COR-L47 (cell line): ENCODE measurements at places on chromosomes 11 and 22.

GRCh38 chr11:133638921-133639320, 106.6 kb upstream of the OPCML start:
- DNase-seq: no peak

GRCh38 chr11:116311206-116311605, 461.6 kb downstream of the BUD13 start:
- peak; percentile 99 for DNase-seq

DNA sequence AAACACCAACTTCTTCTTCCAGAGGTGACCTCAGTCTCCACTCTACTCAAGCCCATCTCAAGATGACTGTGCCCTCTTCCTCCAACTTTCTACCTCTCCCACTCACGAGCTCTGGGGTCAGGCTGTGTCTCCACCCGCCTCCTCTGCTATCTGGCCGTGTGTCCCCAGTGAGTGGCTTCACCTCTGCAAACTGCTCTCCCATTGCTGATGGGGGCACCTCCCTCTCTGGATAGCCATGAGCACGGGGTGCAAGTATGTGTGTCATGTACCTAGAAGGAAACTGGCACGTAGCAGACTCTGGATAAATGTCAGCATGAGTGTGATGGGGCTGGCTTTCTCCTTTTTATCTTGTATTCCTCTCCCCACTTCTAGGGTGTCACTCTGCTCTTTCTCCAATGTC, 18.3 kb upstream of the RAC2 start:
- DNase-seq: no peak

- no peak for DNase-seq
Measured at GRCh38 chr22:48228468-48228867, 1466.0 kb downstream of the TBC1D22A start.

DNA sequence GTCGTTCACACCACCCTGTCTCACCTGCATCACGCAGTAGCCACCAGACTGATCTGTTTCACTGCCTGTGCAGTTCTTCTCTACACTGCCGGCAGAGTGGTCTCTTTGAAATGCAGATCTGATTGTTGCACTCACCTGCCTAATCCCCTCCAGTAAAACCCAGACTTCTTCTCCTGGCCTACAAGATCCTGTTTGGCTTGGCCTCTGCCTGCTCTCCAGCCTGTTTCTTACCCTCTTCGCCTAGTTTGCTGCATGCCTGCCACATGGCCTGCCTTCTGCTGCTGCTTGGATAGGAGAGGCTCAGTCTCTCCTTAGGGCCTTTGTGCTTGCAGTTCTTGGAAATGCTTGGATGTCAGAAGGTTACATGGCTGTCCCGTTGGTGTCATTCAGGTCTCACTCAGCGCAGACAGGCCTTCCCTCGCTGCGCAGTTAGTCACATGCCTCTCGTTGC, 42.0 kb downstream of the PACS1 start:
- no peak for DNase-seq

DNA sequence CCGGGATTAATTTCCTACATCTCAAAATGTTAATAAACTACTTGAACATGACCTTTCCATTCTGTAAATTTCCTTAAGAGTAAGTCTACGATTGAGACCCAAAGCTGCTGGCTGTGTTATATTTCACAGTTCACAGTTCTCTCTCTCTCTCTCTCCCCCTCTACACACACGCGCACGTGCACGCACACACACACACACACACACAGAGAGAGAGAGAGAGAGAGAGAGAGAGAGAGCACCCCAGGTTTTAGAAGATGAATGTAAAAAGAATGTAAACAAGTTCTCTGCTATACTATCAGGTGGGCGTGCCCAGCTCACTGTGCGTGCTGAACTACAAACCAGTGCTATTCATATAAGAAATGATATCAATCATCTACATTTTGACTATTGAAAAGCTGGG, 3.3 kb downstream of the BDNF start:
- DNase-seq: no peak

DNA sequence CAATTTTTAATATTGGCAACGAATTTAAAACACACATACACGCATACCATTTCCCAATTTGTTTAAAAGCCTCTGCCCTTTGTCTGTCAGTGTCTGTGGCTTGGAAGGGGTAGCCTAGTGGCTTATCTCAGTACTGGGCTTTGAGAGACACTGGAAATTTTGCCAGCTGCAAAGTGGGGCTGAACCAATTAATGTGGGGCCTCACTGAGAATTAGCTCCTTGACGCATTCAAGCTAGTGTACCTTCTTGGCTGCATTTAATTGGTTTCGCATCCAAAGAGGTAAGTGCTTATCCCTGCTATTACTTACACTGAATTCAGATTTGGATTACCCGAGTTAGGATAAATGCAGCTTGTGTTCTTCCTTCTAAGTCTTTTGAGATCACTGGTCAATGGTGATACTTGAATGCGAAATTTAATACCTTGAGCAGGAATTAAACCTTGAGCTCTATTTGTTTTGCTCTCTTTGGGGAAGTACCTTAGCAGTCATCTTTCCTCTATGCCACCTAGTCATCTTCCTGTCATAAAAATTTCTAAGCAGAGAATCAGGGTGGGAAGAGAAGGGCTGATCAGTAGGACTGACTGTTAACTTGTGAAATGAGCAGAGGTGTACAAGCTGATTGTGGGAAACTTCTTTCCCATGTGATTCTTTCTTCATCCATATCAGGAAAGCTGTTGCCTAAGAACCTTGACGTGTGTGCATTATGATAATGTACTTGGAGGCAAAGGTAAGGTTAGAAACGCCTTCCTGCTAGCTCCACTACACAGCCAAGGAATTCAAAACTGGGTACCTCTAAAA, 187.7 kb upstream of the E2F8 start:
- DNase-seq: no peak

GRCh38 chr11:121688860-121689614, 236.3 kb upstream of the SORL1-AS1 start:
- no peak for DNase-seq

DNA sequence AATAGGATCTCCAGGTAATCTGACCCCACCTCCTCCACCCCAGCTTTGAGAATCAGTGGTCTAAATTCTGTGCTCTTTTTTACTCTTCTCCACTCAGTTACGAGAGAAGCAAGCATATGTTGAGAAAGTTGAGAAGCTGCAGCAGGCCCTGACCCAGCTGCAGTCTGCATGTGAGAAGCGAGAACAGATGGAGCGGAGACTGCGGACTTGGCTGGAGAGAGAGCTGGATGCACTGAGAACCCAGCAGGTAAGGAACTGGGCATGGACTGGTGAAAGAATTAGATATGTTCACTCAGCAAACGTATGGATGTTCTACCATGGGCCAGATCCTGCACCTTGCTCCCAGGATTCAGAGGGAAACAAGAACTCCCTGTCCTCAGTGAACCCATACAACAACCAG, 85.7 kb downstream of the AMOTL1 start:
- no peak for DNase-seq

DNA sequence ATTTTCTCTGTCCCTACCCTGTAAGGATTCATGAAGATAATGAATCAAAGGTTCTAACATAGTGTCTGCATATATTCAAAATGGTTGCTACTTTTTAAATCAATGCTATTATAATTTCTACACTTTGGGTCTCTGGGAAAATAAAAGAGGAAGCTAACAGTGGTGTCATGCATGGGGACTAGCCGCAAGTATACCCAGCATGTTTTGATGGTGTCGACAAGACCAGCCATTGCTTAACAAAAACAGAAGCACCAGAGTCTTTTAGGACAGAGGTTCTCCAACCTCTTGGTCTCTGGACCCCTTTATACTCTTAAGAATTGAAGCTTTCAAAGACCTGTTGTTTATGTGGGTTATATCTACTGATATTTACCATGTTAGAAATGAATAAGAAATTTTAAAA, 37.8 kb downstream of the RNF141 start:
- DNase-seq: no peak

GRCh38 chr11:112082729-112083128, 3.8 kb downstream of the TIMM8B start:
- DNase-seq: no peak

DNA sequence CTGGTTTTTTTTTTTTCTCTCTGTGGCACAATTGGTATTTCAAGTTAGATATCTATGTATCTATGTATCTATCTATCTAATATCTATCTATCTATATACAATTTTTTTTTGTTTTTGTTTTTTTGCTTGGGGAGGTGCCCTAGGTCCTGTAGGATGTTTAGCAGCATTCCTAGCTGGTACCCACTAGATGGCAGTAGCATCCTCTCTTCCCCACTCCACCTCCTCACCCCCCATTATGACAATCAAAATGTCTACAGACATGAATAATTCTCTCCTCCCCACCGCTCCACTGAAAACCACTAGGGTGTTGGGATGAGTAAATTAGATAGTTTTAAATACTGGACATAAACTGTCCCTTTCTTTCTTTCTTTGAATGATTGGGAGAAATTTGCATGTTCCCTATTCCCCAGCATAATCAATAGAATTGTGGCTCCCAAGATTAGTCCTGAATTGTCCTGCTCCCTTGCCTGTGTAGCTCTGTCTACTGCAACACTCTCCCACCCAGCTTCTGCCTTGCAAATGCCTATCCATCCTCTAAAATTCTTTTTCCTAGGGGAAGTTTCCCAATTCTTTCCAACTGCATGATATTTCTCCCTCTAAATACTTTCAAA, 1152.4 kb downstream of the LRRC4C start:
- DNase-seq: no peak

DNA sequence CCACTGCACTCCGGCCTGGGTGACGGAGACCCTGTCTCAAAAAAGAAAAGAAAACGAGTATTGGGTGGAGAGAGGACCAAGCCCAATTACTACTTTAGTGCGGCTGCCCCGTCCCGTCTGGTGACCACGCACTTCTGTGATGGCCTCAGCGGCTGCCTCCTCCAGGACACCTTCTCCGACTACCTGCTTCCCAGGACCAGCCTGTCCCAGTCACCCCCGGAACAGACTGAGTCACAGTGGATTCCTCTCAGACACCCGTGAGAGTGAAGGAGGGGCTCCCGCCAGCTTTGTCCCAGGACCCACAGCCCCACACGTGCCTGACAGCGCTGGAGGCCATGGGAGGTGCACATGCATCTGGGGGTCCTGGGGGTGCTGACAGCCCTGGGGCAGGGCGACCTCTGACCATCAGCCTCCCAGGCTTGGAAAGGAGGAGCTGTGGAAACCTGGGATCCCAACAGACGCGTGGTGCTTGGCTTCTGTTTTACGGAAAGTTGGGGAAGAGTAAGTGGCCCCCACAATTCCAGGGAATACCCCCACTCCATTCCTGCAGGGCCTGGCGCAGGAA, 4.8 kb downstream of the DRD4 start:
- no peak for DNase-seq

- DNase-seq: no peak
Measured at GRCh38 chr11:80355251-80355650, 914.4 kb upstream of the TENM4 start.

DNA sequence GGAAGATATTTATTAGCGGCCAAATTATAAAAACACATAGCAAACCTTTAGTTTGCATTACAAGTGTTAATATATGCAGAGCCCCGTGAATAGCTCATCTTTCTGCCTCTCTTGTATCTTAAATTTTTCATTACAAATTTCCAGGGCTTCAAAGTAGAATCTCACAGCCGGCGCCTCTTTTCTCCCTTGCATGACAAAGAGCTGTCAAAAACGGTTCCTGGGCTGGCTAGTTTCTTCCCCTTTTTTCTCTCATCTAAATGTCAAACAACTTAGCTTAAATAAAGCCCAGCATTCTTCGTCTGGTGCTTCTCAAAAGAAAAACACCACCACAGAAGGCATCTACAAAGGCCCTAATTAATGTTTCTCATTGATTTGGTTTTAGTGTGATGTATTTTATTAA, 253.0 kb downstream of the INSC start:
- no peak for DNase-seq

- DNase-seq: no peak
Measured at GRCh38 chr11:128182844-128183243, 404.5 kb downstream of the ETS1 start.

DNA sequence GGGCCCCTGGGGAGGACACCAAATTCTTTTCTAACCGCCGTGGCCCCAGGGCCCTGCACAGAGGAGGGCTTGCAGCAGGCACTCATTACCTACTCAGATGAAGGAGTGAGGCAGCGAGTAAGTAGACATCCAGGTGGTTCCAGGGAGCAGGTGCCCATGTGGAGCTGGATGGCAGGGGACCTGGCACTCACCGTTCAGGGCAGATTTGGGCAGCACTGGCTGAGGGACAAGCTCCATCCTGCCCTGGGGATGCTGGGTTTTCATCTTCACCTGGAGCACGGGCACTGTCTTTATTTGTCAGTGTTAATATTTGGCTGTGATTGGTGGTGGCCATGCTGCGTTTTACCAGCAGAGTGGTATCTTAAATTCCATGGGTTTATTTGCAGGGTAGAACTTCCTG, 1182.7 kb downstream of the BRD1 start:
- DNase-seq: no peak

DNA sequence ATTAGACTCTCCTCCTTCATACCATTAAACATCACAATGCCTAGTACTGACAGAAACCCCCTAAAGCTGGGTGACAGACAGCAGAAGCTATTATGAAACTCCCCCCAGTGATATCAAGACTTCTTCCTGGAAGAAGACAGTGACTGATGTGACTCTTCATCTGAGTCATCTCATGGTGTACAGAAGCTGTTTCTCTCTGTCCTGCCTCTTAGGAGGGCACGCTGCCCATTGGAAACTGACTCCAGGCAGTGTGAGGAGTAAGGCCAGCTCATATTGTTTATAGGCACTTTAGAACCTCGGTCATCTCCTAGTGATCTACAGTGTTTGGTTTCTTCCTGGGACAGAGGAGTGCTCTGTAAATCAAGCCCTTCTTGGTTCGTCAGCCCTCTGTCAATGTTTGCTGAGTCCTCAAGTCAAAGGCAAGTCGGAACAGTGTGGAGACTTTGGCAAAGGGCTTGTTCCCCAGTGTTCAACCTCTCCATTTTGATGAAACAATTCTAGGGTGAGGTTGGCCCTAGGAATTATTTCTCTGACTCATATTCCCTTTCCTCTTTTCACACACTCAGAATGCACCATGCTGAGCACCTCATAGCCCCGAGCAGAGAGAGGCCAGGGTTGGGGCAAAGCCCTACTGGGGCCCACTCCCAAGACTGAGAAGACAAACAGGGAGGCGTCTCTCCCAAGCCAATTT, 172.5 kb upstream of the TMEM45B start:
- DNase-seq: no peak

DNA sequence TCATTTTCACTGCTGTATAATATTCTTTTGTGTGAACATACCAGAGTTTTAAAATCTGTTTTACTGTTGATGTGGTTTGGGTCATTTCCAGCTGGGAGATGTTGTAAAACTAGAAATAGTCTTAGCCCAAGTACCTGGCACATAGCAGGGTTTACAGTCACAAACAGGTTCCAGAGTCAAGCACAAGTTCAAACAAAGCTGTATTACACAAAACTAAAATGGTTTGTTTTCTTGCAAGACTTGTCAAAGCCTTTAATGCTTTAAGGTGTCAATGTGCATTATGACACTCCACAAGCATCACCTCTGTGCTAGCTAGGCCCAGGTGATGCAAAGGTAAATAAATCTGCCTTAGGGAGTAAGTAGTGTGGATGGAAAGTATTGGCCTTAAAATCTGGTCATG, 379.1 kb downstream of the MN1 start:
- DNase-seq: no peak

- DNase-seq: no peak
Measured at GRCh38 chr11:48384670-48385069, 18.4 kb upstream of the OR4C5 start.
